ENCODE measurements at places on chromosomes 11 and 22.

DNA sequence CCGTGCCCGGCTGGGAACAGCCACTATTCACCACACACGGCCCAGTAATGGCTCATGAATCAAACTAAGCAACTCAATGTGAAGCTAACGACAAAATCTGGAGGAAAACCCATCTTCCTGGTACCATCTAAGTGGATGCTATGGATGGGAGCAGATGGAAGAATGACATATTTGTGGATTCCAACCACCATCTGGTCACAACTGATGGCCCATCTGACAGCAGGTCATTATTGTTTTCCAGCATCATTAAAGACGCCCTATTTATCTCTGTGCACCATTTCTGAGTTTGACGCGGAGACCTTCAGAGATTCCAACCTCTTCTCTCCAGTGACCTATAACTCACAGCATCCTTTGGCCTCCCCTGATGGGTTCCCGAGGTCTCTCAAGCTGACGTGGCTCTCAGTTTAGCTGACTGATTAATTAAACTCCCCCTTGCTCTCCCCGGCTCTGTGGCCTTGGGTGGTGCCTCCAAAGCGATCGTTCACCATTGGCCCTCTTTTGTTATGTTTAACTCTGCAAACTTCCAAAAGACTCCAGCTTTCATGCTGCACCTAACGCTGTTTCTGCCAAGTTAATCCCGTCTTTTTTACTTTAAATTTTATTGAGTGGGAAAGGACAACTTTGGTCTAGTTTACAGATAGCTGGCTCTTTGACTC, 1514.4 kb downstream of the BRD1 start:
- no peak for DNase-seq

- no peak for DNase-seq
Observed at GRCh38 chr11:116993599-116993998, 104.6 kb downstream of the SIK3 start.

DNA sequence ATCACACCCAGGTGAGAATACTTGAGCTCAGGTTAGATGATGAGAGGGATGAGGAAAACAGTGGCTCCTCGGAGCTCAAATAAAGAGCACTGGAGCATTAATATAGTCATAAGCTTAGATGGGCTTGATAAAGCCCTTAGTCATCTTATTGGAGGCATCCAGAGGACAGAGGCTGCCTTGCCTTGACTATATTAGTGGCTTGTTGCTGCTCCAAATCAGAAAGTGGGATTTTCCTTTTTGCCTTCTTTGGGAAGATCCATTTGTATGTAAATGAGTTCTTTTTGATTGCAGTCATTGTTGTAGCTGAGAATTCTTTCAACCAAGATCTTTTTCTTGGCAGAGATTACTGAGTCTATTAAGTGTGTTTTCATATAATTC, 18.9 kb downstream of the ADM start:
- DNase-seq = no peak

DNA sequence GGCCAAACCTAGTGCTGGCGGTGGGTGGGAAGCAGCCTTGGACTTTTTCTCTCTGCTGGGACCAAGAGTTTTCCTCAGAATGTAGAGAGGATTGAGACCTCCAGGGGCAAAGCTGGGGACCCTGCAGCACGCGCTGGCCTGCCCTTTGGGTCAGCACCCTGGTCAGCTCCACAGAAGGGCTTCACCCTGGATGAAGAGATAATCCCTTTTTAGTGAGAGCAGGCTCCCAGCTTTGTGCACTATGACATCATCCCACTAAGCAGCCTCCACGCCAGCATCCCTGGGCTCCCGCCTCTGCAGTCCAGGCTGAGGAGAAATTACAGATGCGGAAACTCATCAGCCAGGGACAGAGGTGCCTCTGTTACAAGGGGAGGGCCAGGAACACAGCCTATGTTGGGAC, 23.5 kb downstream of the DRICH1 start:
- no peak for DNase-seq

DNA sequence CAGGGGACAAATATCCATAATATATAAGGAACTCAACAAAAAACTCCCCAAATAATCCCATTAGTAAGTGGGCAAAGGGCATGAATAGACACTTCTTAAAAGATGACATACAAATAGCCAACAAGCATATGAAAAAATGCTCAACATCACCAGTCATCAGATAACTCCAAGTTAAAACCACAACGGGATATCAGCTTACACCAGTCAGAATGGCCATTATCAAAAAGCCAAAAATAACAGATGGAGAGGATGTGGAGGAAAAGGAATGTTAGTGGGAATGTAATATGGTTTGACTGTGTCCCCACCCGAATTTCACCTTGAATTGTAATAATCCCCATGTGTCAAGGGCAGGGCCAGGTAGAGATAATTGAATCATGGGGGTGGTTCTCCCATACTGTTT, 350.1 kb downstream of the GUCY1A2 start:
- peak; percentile 63 for DNase-seq

DNA sequence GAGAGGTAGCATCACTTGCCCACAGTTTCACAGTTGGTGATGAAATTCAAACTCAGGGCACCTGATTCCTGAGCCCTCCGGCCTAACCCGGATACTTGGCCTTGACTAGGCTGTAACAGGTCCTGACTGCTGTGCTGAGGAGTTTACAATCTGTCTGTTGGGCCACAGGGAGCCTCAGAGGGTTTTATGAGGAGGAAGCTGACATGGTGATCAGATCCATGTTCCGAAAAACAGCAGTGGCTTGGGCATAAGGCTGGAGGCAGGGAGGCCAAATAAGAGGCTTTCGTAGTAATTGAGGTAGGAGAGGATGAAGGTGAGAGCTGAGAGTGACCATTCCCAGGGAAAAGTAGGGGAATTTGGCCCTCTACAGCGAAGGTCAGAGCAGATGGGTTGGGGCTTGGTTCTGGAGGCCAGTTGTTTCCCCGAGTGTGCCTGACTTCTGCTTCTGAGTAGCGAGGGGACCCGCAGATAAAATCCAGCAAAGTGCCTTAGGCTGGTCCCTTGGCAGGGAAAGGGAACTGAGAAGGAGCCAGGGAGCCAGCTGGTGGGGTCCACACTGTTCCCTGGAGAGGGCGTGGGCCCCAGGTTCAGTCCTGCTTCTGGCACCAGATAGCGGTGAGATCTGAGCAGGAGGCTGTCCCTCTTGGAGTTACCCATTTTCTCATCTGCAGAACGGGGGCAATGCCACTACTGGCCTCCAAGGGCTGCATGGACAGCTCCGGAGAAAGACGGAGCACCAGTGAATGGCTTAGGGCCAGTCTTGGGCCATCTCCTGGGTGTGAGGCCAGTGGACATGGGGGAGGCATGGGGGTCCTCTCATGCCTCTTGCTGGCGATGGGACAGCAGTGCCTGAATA, 6.5 kb downstream of the PRDM11 start:
- no peak for DNase-seq

DNA sequence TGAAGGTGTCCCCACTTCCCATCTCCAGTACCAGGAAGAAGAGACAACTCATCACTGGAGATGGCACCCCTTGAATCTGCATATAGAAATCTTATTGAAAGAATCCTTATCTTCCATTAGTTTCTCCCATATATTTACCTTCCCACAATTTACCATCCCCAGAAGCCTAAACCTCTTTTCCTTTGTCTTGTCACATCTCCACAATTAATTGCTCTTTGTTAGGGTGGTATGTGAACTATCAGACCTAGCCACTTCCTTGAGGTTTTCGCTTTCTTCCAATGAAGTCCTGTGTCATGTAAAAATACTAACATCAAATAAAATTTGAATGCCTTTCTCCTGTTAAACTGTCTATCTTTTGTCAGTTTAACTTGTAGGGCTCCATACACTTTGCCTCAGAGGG, 37.9 kb downstream of the FAM227A start:
- DNase-seq = no peak

DNA sequence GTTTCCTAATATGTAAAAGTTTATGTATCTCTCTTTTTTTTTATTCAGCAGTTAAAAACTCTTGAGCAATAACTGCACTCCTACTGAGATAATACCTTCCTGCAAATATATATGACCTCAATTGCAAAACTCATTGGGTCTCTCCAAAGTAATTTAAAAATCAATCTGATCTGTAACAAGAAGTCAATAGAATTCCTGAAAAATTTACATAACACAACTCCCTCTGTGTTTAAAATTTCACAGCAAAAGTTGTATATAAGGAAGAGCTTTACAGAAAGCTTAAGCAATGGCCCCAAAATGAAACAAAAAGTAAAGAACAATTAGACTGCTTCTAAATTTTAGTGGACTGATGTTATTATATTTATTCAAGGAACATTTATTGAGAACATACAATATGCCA, 313.4 kb downstream of the DLG2 start:
- no peak for DNase-seq

DNA sequence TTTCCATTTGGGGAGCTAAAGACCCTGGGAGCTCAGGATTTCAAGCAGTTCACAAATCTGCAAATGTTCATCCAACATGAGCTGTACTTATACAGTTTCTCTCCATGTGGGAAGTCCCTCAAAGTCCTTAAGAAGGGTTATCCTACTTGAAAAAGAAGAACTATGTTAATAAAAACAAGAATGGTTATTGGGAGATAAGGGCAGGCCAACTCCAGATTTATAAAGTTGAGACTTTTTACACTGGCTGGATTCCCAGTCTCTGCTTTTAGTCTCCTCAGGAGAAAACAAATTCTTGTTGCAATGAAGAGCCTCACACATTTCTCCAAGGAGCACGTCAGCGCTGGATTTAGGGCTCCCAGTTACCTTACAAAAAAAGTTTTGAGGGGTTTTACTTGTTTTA, 34.2 kb upstream of the CTTN start:
- no peak for DNase-seq

All from non-pigmented ciliary epithelial cell (primary cell).